ENCODE measurements at places on chromosomes 6 and 20.

DNA sequence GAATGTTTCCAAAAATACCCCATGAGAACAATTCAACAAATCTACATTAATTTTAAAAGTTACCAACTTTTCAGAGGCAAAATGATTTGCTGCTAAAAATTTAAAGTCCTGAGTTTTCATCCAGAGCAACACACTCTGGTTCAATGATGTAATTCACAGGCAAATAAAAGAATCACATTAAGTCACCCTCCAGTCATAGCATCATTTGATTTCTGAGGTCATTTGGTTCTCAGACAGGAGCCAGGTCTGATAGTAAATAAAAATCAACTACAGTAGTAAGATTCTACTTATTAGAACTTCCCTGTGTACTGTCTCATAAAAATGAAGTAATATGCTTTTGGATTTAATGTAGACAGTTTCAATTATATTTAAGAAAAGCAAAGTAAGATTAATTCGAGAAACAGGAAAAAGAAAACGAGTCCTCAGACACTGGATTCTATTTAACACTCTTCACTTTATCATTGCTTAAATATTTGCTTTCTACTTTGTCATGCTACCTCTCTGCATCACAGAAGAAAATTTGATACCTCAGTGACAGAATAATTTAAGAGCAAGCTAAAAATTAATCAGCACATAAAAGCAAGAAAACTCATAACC, 25.8 kb downstream of the MAP7 start:
- DNase-seq, result no peak

GRCh38 chr6:2749969-2750600, 637 bp downstream of the MYLK4 start:
- DNase-seq, result peak; percentile 74

- no peak for DNase-seq
Measured at GRCh38 chr20:44314870-44315269, 3.9 kb upstream of the FITM2 start.

- DNase-seq, result no peak
Measured at GRCh38 chr6:166692723-166693302, 65.8 kb upstream of the RPS6KA2 start.

DNA sequence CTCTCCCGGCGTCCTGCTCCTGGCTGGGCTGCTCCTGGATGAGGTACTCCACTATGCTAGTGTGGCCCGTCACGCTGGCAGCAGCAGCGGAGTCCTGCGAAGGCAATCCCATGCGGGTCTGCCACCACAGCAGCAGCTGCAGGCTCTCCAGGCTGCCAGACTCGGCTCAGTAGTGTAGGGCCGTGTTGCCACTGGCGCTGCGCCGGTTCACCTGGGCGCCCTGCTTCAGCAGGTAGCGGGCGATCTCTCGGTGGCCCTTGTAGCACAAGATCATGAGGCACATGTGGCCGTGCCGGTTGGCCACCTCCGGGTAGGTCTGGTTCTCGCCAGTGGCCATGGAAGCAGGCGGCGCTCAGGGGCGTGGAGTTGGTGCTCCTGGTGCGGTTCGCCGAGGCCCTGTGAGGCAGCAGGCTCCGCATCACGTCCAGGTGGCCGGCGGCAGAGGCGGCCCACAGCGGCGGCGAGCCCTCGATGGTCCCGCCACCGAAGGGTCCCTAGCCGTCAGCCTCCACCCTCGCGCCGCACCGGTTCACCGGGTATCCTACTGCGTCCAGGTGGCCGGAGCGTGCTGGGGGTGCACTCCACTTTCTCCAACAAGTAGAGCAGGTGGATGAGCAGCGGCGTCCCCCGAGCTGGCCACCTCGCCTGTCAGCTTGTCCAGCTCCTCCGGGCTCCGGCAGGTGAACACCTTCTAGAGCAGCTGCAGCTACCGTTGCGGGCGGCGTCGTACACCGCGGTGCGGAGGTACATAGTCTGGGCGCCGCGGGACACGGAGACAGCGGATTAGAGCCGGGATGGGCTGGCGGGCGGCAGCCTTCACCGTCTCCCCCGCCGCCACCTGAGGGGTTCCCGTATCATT, 19.8 kb downstream of the RFPL4B start:
- no peak for DNase-seq

GRCh38 chr6:53090576-53090975, 25.4 kb downstream of the FBXO9 start:
- DNase-seq, result no peak

- no peak for DNase-seq
Measured at GRCh38 chr6:153121311-153121710, 9.8 kb downstream of the RGS17 start.

- DNase-seq, result no peak
Measured at GRCh38 chr6:110517034-110517433, 40.6 kb upstream of the SLC22A16 start.
